ENCODE measurements at places on chromosomes 12 and 14.

GRCh38 chr12:121806009-121806545 is 2.3 kb downstream of the SETD1B start:
- DNase-seq: no peak

DNA sequence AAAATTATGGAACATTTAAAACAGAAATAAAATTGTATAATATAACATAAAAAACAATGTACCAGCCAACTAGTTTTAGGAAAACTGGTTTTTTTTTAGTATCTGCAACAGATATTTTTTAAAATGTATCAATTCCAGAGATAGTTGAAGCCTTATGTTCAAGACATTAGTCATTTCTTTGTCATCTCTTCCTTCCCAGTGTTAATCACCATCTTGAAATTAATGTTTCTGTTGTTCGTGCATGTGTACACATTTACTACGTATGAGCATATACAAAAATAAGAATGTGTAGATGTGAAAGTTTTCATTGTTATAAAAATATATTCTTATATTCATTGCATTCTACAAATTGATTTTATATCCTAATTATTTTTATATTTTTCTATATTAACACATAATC is 1062.1 kb downstream of the SLC6A15 start:
- no peak for DNase-seq

- no peak for DNase-seq
Measured at GRCh38 chr12:4472046-4472445, 26.4 kb upstream of the FGF6 start.

DNA sequence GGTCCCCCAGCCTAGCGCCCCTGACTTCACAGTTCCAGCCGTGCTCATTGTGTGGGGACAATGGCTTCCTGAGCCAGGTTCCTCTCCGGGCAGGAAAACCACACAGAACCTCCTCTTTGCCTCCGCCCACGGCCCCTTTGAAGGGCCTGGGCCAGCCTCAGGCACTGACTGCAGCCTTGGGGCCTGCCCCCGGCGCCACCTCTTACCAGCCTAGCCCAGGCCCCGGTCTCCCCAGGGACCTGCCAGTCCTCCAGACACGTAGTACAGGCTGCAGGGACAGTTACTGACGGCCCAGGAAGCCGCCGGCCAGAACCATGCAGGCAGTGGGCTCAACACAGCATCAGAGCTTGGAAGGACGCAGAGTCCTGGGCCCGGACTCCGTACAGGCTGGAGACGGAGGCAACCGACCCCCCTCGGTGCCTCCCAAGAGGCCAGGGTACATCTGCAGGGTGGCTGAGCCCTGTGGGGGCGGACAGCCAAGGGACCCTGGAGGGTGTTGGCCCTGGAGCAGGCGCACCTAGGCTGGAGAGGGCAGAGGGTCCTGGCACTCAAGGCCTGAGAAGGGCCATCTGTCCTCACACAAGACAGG is 20.9 kb upstream of the NUDT14 start:
- DNase-seq: peak; percentile 33

- DNase-seq: no peak
Measured at GRCh38 chr14:68893566-68893965, 85.5 kb downstream of the ACTN1 start.

GRCh38 chr12:29957835-29958234 is 174.1 kb upstream of the TMTC1 start:
- DNase-seq: no peak

DNA sequence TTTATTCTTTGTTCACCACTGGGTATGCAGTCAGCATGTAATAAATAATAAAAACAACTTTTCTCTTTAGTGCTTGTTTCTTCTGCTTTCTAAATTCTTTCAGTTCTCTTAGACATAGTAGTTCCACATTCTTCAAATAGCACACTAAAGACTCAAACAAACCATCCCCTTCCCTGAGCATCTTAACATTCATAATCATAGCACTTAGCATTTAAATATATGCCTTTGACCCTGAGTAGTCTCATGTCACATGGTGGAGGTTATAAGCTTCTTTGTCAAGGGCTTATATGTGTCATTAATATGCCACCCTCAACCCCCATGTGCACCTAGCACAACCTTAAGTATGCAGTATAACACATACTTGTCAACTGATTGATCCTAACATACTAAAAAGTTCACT is 212.7 kb downstream of the PHLDA1 start:
- DNase-seq: no peak

DNA sequence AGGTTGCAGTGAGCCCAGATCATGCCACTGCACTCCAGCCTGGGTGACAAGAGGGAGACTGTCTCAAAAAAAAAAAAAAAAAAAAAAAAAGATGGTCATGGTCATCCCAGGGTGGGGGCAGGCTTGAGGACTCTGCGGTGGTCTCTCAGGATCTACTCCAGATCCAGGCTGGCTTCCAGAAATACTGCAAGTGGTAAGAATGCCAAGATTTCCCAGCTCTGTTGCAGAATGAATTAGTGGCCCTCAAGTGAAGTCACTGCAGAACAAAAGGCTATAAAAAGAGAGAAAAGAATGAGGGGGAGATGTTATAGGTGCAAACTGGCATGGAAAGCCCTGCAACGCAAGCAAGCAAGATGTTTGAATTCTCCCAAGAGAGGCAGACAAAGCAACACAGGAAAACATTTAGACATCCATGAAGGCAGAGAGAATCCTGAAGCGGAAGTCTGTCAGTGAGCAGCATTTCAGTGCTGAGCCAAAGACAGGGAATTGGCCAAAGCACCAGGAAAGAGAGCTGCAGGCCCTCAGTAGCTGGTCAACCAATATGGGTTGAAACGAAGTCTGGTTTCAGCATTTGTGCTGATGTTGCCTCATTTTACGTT is 31.9 kb upstream of the ETFBKMT start:
- no peak for DNase-seq

GRCh38 chr12:132286912-132287311 is 42.5 kb downstream of the GALNT9 start:
- no peak for DNase-seq

DNA sequence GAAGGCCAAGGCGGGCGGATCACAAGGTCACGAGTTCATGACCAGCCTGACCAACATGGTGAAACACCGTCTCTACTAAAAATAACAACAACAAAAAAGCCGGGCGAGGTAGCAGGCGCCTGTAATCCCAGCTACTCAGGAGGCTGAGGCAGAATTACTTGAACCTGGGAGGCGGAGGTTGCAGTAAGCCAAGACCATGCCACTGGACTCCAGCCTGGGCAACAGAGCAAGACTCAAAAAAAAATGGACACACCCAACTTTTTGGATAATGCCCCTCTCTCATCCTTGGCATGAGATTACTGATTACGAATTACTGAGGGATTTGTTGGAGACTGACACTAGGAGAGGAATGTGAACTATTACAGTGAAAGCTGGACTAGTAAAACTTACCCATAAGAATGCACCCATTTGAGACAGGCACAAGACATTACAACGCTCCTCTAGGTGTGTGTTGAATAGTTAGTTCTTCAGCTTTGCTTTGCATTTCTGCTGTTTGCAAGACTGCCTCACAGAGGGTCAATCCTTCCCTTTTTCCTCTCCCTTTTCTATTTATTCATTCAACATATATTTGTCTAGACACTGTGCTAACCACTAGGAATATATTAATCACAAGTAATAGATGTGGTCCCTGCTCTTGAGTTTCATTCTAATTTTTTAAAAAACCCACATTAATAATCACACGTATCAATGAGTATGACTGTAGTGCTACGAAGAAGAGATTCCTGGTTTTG is 46.0 kb upstream of the OR5AU1 start:
- no peak for DNase-seq

GRCh38 chr12:42364692-42365091 is 38.7 kb downstream of the PPHLN1 start:
- DNase-seq: no peak

GRCh38 chr14:56995010-56995409 is 184.7 kb upstream of the OTX2 start:
- DNase-seq: no peak

DNA sequence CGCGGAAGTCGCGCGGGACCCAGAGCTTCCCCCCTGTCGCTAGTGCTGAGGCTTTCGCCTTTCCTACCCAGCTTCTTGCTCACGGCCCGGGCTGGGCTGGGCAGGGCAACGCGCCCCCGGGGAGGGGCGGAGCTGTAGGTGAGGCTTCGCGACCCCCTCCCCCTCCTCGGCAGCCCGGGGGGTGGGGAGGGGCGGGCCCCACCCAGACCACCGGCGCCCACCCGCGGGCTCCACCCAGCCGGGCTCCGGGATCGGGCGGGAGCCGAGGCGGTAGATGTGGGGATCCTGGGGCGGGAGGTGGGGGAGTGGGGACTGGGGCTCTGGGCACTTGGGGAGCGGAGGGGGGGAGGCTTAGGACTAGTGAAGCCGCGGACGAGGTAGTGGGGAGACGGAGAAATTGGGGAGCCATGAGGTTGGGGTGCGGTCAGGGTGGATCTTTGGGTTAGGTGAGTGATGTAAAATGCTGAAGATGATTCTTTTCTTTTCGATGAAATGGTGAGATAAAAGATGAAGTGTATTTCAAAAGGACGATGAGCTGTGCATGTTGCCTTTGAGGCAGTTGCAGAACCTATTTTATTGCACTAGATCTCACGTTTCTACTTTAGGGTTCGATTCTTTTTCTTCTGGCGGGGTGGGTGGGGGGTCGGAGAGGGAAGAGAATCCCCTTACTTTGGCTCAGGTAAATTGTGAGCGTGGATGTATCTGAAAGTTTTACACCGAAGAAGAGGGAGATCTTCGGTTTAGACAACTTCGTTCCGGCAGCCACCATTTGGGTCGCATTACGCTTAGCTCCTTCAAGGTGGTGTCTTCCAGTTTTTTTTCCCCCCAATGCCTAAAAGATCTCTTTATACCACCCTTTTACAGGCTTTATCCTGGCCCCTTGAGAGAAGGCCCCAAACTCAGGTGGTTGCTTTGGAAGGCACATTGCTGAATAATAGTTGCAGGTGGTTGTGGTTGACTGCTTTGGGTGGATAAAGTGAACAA is 619 bp downstream of the ERC1 start:
- no peak for DNase-seq

- DNase-seq: no peak
Measured at GRCh38 chr12:127723251-127723650, 543.7 kb upstream of the TMEM132C start.

DNA sequence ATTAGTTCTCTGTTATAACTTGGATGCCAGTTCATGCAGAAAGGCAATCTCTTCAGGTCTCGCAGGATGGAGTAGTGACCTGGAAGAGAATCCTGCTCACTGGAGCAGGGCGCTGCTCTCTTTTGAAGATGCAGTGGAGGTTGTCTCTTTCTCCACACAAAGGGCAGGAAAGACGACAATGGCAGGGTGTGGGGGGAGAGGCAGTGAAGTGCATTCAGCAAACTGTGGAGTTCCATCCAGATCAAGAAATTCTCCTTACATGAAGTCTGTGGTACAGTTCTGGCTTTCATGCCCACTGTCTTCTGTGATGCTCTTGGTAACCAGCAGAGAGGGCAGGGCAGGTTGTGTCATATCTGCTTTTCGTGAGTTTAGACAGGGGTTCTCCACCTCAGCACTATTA is 6.6 kb upstream of the PPP2R5C start:
- no peak for DNase-seq

- DNase-seq: no peak
Measured at GRCh38 chr14:96622926-96623325, 120.7 kb downstream of the PAPOLA start.

Measured in stimulated activated CD4-positive, alpha-beta T cell treated with anti-CD3 and anti-CD28 coated beads, Interleukin-4, amount 100 ng/mL, for 48 hours (primary cell).